Hematopoietic multipotent progenitor cell treated with erythropoietin and hydrocortisone succinate and interleukin-3 and kit ligand, for 6 days (in vitro differentiated cells): ENCODE measurements at places on chromosomes 11 and 22.

- no peak for DNase-seq
Observed at GRCh38 chr22:49203091-49203858, 624.4 kb downstream of the BRD1 start.

DNA sequence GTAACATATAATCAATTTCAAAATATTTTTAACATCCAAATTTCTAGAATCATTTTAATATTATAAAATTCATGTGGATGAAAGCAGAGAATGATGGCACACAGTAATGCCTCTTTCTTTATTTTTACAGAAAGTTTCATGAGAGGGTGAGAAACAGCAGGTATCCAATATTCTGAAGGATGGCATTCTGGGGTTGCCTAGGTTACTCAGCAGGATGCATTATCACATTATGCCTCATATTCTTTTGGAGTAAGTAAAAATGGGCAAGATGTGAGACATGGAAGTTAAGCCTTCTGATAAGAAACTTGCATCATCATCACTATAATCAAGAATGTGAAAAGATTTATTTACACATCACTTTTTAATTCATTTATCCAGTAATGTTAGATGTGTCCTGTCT, 148.7 kb upstream of the PGR start:
- no peak for DNase-seq

DNA sequence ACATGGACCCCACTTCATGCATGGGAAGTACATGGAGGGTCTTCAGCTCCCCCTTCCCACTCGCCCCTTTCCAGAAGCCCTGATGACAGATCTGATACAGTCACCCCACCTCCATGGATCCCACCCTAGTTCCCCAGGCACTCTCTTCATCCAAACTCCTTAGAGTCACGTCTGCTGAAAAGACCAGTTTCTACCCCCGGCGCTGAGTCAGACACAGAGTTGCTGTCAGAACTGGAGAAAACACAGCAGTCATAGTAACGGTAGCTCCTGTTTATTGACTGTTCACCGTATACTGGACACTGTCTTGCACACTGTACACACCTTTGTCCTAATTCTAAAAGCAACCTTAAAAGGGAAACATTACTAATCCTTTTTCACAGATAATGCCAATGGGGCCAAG, 29.1 kb downstream of the DRD2 start:
- no peak for DNase-seq

- no peak for DNase-seq
Observed at GRCh38 chr11:67288198-67288451, 978 bp upstream of the ANKRD13D start.

- DNase-seq: peak; percentile 88
Observed at GRCh38 chr11:59551659-59552521, 40.6 kb downstream of the OR4D9 start.

- DNase-seq: no peak
Observed at GRCh38 chr22:37552524-37553163, 7.6 kb upstream of the CDC42EP1 start.

DNA sequence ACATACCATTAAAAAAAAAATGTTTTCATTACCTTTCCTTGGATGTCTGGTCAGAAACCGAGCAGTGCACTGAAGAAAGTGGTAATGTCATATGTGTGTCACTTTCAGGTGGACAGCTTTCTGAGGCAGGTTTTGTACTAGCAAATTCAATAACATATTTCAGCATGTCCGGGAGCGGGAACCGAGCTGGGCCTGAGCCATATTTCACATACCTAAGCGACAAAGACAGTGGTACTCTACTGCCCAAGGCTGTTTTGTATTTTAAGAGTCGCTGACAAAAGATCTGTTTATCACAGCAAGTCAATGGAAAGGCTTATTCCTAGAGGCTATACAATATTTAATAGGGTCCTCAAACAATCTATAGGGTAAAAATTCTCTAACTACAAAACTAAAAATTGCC, 38.0 kb downstream of the CLDN25 start:
- DNase-seq: no peak

GRCh38 chr11:113587308-113587739, 112.1 kb upstream of the DRD2 start:
- DNase-seq: peak; percentile 3

GRCh38 chr11:112694813-112695212, 266.4 kb upstream of the NCAM1 start:
- DNase-seq: no peak

DNA sequence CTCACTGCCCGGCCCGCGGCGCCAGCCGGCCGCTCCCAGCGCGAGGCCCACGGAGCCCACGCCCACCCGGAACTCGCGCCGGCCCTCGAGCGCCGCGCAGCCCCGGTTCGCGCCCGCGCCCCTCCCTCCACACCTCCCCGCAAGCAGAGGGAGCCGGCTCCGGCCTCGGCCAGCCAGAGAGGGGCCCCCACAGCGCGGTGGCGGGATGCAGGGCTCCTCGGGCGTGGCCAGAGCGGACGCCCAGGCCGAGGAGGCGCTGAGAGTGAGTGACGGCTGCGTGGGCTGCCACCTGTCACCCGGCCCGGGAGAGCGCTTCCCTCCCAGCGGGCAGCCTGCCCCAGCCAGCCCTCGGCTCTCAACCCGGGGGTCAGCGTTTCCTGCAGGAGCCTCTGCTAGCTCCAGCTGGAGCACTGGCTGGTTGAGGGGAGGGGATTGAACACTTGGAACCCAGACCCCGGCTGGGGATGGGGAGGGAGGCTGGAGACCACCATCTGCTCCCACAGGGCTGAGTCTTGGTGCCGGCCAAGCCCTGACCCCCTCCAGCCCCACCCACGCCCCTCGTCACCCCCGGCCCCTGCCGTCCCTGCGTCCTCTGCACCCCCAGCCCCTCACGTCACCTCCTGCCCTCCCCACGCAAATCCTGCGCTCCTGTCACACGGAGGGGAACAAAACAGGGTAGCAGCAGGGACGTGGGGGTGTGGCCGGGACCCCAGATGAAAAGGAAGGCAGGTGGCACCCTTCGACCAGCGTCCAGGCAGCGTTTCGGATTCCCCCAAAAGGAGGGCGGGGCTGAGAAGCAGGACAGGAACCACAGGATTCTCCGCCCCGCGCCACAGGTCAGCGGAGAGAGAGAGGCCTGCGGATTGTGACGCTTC, 157.0 kb downstream of the BRD1 start:
- DNase-seq: peak; percentile 14

DNA sequence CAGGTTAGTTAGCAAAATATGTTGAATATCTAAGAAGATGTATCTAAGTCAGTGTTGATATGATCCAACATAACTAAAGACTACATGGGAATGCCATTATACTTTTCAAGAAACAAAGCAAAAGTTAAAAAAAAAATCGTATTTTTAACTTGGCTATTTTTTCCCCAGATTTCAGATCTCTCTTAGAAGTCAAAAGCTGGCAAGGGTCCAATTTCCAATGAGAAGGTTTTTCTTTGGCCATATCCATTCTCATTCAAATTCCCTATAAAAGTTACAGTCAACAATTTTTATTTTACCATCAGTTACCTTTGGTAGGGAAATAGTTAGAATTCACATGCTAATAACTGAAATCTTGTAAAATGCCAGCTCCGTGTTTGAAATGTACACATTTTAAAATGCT, 70.5 kb upstream of the FAT3 start:
- no peak for DNase-seq

GRCh38 chr11:3709977-3710376, 38.8 kb upstream of the CHRNA10 start:
- no peak for DNase-seq

GRCh38 chr11:843086-843734, 558 bp downstream of the TSPAN4 start:
- DNase-seq: no peak

DNA sequence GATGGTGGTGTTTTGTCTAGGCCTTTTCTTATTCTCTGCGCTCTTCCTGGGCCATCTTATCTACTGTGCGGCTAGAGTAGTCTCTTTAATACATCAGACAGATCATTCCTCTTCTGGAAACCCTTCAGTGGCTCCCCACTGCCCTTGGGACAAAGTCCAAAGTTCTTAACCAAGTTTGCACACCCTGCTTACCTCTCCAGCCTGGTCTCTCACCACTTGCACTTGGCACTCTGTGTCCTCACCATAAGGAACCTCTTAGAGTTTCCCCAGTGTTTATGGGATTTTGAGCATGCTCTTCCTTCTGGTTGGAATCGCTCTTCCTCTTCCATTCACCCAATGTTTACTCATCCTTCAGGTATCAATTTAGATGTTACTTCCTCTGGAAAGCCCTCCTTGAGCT, 5.2 kb upstream of the SPTBN2 start:
- DNase-seq: no peak

DNA sequence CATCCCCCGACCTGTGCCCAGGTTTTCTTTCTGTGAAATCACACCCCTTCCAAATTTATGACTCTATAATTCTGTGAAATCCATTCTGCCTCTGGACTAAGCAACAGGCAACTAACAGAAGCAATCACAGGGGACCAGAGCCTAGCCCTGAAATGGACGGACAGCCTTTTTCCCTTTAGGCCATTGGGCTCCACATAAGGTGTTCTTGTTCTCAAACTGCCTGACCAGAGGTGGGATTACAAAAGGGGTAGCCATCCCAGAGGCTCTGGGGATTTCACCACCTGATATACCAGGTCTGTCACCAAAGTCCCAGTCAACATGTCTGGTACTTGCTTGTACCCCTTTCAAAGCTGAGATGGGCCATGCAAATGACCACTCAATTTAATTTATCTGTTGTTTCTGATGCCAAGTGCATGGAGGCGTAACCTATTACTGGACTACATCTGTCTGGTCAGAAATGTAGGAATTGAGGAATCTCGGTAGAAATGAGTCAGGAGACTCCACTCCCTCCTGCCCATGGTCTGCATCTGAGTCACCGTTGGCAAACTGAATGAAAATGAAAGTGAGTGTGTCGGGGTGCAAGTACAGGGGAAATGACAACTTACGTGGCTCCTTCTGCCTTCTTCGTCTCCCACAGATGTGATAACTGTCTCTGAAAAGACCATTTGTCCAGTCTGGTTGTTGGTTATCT, 10.2 kb downstream of the DKK3 start:
- no peak for DNase-seq

- DNase-seq: no peak
Observed at GRCh38 chr11:105224482-105225253, 85.1 kb upstream of the CARD18 start.

GRCh38 chr11:97739932-97740800, 1280.6 kb upstream of the CNTN5 start:
- DNase-seq: no peak
